Lower leg skin (tissue), 4 donors: ENCODE measurements at places on chromosomes 3 and 15.

- DNase-seq, result no peak
Measured at GRCh38 chr3:120516136-120516535, 65.3 kb upstream of the FSTL1 start.

- DNase-seq, result no peak
Measured at GRCh38 chr3:94647131-94647530, 584.3 kb downstream of the NSUN3 start.

- DNase-seq, result peak; percentile 17
Measured at GRCh38 chr15:99441871-99442251, 123.9 kb upstream of the MEF2A start.

DNA sequence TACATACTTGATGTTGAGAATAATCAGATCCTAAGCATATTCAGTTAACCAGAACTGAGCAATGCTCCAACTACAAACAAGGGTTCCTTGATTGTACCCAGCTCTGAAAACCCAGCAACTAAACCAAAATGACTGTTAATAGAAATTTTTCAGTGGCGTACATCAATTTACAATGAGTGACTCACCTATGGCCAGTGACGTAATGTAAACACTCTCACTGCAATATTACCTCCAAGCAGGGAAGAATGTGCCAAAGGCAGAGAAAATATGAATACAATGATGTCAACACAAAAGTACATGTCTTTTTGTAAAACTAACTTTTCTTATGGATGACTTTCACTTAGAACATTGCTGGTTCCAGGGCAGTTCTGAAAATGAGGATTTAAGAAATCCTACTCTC is 611.3 kb downstream of the EDEM1 start:
- no peak for DNase-seq

DNA sequence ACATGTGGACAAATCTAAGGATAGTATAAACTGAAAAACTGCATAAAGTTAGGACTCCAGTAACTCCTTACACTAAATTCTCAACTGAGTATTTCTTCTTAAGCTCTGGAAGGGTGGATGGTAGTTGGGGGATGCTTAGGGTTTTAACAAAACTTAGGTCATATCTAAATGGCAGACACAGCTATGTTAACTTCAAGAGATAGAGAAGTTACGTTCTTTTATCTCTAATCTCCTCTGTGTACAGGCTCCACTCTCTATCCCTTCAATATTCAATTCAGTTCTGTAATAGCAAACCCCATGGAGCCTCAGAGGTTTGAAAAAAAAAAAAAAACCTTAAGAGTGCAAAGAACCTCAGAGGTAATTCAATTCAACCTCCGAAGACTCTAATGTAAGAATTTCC is 3.1 kb downstream of the CMTM6 start:
- DNase-seq, result no peak

DNA sequence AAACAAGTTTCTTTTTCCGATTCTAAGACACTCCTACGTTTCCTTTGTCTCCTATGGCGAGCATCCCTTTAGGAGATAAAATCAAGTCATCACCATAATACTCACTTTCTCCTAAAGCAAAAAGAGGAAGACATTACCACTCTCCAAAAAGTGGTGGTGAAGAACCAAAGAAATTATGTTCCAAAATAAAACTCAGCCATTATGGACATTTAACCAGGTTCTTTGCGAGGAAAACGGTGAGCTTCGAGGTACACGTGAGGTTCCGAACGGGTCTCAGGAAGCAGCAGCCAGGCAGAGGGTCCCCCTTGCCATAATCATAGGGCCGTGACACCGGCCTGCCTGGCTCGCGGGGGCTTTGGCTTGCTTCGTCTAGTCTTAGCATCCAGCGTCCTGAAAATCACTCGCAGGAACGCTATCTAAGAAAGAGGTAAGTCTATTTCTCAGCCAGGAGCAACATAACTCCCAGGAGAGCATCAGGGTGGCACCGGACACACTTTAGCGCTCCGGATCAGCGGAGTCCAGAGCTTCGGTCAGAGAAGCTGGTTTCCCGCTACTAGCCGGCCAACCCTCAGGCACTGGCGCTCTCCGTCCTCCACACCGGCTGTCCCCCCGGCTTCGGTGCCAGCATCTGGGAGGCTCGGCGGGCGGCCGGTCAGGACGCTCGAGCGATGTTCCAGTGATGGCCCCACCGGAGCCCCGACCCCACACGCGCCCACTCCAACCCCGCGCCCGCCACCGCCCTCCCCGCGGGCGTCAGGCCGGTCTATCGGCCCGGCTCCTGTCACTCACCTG is 581 bp downstream of the IP6K1 start:
- DNase-seq, result no peak

DNA sequence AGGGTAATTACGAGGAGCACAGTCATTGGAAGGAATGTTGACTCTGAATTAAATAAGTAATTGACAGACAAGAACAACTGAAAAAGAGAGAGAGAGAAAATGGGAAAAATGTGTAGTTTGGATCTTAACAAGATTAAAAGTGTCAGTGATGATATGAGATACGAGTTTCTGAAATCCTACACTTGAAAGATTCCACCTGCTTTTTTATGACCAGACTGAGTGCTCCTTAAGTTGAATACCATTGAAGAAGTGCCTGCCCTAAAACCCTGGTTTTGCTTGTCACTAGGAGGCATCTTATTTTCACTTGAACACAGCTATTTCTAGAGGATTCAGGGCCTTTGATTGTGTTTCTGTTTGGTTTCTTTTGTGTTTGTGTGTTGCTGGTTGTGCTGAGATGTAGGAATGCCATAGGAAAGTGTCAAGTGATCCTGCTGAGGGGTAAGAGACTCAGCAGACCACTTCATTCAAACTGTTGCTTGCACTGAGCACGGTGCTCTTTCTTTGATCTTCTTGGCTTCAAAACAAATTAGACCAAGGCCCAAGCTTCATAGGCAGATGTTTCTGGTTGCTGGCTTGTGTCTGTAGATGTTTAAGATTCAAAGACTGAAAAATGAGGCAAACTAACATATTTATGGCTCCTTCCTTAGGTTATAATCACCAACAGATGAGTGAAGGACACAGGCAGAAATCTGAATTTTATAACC is 17.2 kb upstream of the ABHD10 start:
- no peak for DNase-seq

DNA sequence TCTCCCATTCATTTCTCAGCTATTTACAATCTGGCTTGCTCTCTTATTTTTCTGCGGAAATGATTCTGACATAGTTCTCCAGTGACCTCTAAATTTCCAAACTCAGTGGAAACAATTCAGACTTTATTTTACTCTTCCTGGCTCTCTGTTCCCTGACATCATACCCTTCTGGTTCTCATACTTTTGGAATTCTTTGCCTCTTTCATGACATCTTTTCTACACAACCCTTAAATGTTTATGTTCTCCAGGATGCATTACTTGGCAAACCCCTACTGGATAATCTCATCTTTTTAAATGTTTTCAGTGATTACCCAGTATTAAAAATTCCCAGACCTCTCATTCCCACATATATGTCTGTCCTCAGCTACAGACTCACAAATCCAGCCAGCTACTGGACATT is 23.9 kb upstream of the PLSCR4 start:
- no peak for DNase-seq

- no peak for DNase-seq
Measured at GRCh38 chr3:73453666-73454065, 171.1 kb downstream of the PDZRN3 start.

DNA sequence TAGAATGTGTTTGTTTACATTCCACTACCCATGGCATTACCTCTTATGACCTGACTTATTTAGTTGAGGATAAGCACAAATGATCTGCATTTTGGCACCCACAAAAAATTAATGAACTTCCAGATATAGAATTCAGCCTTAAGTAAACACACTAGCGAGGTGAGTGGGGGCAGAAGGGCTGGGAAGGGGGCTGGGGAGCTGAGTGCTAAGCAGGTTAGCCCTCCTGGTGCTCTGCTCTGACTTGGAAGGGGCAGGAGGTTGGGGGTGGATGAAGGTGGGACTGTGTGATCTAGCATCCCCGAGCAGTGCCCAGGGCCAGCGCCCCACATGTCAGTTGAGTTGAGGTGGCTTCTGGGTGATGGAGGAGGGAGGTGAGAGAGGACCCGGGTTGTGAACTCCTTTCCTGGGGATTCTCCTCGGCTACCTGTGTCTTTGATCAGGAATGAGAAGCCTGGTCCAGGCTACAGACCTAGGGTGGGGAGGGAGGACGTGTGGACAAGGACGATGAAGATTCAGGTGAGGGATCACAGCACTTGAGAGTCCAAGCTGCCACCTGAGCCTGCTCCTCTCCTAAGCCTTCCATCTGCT is 178.6 kb upstream of the SMAD3 start:
- DNase-seq, result peak; percentile 77

DNA sequence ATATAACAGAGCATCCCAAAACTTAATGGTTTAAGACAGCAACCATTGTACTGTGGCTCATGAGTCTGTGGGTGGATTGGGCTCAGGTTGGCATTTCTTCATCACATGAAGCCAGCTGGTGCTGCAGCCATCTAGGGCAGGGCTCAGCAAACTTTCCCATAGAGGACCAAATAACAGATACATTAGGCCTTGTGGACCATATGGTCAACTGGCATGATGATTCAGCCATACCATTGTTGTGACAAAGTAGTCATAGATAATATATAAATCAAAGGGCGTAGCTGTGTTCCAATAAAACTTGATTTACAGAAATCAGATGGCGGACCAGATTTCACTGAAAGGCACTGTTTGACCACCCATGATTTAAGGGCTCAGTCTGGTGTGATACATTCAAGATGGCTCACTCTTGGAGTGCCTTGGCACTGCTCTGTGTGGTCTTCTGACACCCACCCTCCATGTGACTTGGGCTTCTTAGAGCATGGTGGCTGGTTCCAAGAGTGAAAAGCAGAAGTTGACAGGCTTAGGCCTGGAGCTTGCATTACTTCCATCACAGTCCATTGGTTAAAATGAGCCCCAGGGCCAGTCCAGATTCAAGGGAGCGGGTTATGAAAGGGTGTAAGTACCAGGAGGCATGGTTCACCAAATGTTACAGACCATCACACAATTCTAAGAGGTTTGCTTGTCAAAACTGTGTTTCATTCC is 40.8 kb upstream of the BHLHE40 start:
- no peak for DNase-seq

GRCh38 chr15:100788418-100789105 is 91.1 kb upstream of the ALDH1A3 start:
- no peak for DNase-seq

- peak; percentile 94 for DNase-seq
Measured at GRCh38 chr15:48331796-48332641, 790 bp downstream of the DUT start.

GRCh38 chr3:152241142-152242017 is 27.3 kb upstream of the MBNL1 start:
- no peak for DNase-seq

GRCh38 chr3:13879102-13879945 is 547 bp downstream of the WNT7A start:
- DNase-seq, result no peak

DNA sequence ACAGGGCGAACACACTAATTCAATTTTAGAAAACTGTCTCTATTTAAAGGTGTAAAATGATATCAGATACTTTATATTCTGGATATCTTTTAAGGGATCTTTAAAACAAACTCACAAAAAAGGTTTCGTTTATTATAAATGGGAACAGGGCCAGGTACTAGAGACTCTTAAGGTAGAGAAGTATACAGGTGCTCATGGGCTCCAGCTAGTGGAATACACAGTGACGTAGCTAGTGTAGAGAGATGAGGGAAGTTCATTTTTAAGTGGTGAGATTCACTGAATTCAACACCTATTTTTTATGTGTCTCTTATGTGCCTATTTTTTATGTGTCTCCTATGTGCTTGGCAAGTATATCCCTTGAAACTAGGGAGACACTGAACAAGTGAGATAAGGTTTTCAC is 132.7 kb upstream of the FAM3D start:
- no peak for DNase-seq

- DNase-seq, result no peak
Measured at GRCh38 chr15:40002295-40002694, 36.7 kb downstream of the SRP14 start.

DNA sequence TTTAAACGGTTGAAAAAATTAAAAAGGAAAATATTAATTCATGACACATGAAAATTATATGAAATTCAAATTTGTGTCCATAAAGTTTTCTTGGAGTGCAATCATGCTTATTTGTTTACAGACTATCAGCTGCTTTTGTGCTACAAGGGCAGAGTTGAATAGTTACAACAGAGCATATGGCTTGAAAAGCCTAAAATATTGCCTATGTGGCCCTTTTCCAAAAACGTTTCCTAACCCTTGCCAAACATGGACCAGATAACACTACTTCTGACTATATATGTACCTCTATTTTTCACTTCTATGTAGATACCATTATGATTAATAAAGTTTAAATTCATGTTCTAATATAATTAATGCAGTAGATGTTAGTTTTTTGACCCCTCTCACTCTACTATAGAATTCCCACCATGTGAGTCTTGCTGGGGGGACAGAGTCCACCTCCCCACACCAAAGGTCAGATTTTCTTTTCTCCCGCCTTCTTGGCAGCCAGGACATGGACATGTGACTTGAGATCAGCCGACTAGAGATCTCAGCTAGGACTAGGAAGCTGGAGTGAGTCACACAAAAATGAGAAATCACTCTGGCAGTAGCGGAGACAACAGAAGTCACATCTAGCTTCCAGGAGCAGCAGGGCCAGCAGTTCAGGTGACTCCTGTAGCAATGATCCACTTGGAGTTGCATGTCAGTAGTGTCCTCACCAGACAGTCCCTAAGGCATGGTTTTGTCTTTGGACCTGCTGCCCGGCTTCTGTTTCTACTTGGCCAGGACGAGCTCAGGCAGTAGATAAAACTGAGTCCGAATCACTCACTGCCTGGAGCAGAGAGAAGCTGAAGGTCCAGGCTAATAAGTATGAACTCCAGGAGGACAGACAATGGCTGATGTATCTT is 22.4 kb downstream of the CIAO2A start:
- peak; percentile 93 for DNase-seq

DNA sequence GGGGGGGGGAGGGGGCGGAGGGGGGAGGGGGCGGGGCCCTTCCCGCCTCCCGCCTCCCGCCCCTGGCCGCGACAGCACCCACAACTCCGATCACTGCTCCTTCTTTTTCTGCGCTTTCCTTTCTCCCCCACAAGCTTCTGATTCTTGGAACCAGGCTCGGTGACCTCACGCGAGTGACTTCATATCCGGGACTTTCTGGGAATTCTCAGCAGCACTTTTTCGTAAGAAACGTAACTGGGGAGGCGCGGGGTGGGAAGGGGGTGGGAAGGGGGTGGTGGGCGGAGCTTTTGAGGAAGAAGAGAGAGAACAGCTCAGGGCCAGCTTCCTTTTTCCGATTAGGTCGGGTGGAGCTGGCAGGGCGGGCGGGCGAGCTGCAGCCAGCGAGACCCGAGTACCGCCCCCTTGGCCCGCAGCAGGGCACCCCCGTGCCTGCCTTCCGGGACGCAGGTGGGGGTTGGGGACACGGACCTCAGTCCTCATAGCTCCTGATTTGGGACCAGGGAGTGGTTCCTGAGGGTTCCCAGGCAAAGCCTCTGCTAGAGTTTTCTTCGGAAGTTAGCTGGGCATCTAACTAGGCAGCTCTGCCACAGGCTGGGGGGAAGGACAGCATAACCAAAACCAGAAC is 14.6 kb downstream of the XIRP1 start:
- DNase-seq, result peak; percentile 87

GRCh38 chr3:31758322-31758965 is 222.6 kb downstream of the OSBPL10 start:
- DNase-seq, result no peak
